ENCODE measurements at places on chromosomes 3 and 15.

- no peak for DNase-seq
Measured at GRCh38 chr3:112646623-112647022, 5.7 kb upstream of the CCDC80 start.

- no peak for DNase-seq
Measured at GRCh38 chr15:43286074-43286473, 19.3 kb upstream of the TGM5 start.

DNA sequence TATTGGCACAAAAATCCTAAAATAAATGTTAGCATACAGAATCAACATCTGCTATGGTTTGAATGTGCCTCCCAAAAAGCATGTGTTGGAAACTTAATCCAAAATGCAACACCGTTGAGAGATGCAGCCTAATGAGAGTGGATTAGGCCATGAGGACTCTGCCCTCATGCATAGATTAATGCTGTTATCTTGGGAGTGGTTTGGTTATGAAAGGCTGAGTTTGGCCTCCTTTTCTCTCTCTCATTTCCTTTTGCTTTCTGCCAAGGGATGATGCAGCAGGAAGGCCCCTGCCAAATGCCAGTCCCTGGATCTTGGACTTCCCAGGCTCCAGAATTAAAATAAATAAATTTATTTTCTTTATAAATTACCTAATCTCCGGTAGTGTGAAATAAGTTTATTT, 49.4 kb downstream of the SYNM start:
- peak; percentile 20 for DNase-seq

DNA sequence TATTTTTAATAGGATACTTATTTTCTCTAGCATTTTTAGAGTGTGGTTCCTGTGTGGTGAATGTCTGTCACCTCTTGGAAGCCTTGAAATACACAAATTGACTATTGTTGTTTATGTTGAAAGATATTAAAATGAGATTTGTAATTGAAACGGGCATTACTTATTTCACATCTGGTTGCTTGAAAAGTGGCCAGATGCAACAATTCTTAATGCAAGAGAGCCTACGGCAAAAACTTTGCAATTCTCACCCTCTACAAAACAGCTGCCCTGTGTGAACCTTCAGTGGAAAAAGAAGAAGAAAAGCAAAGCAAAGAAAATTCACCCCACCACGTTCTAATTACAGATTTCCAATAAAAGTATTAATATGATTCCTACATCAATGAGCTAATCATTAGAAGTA, 46.6 kb downstream of the PPARG start:
- DNase-seq, result no peak

- DNase-seq, result no peak
Measured at GRCh38 chr3:118380576-118380975, 654.1 kb downstream of the IGSF11 start.

GRCh38 chr3:57206423-57206822, 6.6 kb upstream of the HESX1 start:
- no peak for DNase-seq

GRCh38 chr15:100279446-100279845, 62.3 kb downstream of the ADAMTS17 start:
- peak; percentile 15 for DNase-seq

DNA sequence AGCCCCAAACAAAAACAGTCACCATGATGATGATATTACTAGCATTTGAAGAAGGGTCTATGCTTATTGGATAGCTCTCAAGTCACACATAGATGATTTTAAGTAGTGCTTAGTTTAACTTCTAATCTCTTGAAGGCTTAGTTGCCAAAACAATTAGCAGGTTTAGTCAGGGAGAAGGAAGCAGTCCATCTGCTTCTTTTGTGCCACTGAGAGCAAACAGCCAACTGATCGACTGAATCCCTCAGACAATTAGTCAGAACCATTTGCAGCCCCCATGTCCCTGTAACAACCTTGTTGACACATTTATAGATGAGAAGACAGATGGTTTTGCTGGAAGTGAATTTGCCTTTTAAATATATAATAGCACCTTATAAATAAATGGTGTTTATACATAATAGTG, 585.1 kb upstream of the SUCLG2 start:
- no peak for DNase-seq

GRCh38 chr15:22939652-22940061, 40.5 kb downstream of the CYFIP1 start:
- no peak for DNase-seq

GRCh38 chr3:4979428-4980228, at the start of gene BHLHE40:
Gene BHLHE40, plus strand, starts transcription at chr3:4979437. Its CDS starts 282 bp downstream, at chr3:4979719.
- DNase-seq, result no peak

- DNase-seq, result no peak
Measured at GRCh38 chr3:172102883-172103310, 63.5 kb downstream of the FNDC3B start.

- peak; percentile 18 for DNase-seq
Measured at GRCh38 chr3:189144645-189145044, 27.1 kb upstream of the TPRG1 start.

- DNase-seq, result no peak
Measured at GRCh38 chr3:196216681-196217211, 412 bp downstream of the SLC51A start.

DNA sequence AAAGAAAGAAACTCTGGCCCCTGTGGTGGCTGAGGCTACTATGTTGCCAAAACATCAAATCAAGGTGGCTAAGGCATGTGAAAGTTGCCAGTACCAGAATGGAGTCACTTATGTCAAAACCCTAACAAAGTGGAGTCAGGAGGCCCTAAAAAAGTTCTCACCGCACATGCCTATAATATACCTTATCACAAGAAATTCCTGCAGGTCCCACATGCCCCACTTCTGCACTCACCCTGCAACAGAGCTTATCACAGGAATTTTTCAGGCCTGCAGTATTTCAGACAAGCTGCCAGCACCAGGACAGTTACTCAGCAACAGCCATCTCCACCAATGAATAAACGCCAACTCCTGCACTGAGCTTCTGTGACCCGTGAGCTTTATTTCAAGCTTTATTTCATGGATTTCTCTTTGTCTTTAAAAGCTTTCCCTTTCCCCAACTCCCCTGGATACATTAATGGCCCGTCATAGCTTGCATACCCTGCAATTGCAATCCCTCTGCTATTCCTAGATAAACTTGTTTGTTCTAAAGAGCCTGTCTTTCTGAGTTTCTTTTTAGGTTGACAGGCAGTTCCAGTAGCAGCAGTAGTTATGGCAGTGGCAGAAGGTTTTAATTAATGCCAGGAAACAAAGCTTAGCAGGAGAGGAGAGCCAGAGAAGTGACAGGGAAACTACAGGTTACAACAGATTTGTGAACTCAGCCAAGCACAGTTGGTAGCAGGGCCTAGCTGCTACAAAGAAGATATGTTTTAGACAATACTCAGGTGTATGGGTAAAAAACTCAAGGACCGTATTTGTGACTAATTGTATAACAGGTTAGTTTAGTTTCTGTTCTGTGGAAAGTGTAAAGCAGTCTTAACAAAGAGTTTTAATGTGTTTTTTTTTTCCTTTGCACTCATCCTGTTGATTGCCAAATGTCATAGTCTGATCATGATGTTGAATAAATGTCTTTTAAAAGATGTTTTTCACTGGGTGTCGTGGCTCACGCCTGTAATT, 15.9 kb upstream of the TMEM42 start:
- DNase-seq, result peak; percentile 82

DNA sequence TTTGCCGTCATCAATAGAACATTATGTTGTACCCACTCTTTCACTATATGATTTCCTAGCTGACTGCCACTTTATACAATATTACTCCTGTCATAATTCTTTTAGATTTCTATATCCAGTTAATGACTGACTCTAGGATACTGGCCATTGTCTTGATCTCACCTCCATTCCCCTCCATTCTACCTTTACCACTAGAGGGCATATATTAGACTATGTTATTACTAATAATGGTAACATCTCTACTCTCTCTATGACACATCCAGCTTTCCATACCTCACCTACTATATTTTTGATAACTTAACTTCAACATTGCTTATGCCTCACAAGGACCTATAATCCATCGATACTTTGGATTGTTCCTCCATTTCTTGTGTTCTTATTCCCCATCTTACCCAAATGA, 31.4 kb upstream of the POU1F1 start:
- no peak for DNase-seq

DNA sequence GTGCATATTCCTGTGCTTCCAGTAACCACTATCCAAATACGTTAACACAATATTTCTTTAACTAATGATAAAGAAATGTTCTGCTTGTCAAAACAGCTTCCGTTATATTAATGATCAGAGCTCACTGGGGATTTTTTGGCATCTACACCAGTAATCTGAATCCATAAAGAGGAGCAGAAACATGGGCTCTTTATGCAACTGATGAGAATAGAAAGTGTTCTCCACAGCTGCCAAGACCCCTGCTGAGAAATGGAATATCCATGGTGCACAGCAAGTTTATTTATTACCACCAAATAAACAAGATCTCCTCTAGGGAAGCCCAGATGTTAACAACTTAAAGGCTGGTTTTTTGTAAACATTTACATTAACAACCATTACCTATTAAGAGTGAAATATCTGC, 54.5 kb downstream of the ALDH1A2 start:
- no peak for DNase-seq

DNA sequence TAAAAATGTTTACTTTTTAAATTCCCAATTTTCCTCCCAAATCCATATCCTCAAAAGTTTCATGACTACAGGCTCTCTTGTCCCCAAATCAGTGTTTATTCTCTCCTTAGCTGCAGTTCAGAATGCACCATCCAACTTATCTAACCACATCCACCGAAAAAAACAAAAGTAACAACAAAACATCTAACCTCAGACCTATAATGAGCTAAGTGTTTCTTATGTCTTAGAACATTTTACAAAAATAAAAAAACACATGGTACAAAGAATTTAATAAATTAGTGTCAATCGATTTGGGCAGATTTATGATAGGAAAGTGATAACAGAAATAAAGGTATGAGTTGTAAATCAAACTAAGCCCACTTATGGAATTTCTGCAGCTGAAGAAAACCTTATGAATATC, 13.6 kb downstream of the SATB1 start:
- no peak for DNase-seq

GRCh38 chr15:90053685-90054466, 48.4 kb downstream of the IDH2 start:
- no peak for DNase-seq

- peak; percentile 46 for DNase-seq
Measured at GRCh38 chr3:172904711-172905373, 154.3 kb downstream of the ECT2 start.

DNA sequence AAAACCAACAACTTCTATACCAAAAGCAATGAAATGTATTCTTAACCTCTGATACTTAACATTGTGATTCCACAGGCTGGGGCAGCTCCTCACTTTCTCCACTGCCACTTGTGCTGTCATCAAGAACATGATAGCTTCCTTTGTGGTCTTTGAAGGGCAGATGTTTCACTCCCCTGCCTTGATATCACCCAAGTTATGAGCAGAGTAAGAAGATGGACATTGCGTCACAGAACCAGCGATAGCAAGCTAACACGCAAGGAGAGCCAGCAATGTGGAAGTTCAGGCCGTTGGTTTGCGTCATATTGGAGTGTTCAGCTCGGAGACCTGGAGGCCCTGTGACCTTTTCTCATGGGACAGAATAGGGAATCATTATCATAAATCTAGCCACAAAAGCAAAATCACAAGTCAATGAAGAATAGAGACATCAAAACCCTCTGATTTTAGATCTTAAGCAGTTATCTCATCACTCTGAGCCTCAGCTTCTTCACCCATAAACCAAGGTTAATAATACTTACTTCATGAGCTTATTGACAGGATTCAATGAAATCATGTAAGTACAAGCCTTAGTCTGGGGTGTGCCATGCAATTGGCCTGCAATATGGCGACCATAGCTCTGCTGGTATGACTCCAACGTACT, 183.8 kb upstream of the THBS1 start:
- no peak for DNase-seq

GRCh38 chr3:174460831-174461230, 398.3 kb upstream of the NAALADL2 start:
- peak; percentile 17 for DNase-seq

DNA sequence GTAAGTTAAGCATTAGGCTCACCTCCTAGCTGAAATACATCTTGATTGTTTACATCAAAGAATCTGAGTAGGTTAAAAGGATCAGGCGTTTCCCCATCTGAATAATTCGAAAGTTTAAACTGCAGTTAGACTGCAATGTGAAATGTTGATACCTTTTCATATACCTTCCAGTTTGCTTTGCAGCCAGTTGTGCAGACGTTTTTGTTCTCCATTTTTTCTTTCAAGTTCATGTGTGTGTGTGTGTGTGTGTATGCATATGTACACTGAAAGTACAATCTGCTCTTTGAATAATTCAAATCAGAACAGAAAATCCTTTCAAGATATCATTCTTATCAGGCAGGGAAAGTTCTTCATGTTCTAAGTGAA, 2.9 kb downstream of the ITPR1 start:
- DNase-seq, result no peak

GRCh38 chr3:107662124-107662507, 139.4 kb downstream of the BBX start:
- peak; percentile 59 for DNase-seq

DNA sequence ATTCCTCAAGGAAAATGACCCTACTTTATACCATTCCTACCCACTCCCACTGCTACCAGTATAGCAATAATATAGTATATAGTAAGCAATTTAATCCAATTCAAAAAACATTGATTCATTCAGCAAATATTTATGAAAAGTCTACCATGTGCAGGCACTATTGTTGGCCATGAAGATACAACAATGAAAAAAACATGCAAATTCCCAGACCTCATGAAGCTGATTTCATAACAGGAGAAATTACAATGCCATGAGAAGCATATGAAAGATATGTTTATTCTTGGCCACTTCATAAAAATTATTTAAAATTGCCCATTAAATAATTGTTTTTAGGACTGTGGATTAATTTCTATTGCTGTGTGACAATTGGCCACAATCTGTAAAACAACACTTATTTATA, 315.8 kb upstream of the COL8A1 start:
- no peak for DNase-seq

GRCh38 chr3:127254033-127254644, 33.7 kb downstream of the PRR20G start:
- no peak for DNase-seq

DNA sequence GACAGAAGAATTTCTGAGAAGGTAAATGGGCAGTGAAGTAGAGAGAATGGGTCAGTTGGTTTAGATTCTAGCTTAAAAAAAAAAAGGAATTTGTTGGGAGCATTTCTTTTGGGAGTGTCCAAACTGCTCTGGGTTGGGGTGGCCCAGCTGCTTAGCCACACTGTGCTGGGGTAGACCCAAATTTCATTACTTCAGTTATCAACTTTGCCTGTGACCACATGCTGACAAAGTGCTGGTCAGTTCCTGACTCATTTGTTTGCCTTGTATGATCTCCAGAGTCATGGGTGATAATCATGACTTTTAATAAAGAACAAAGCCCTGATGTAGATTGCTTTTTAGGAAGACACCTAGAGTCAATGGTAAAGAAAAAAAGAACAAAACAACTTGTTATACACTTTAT, 121.5 kb upstream of the FGF7 start:
- peak; percentile 21 for DNase-seq

All from astrocyte of the hippocampus (primary cell).